Stimulated activated CD4-positive, alpha-beta T cell treated with anti-CD3 and anti-CD28 coated beads, Interleukin-12 subunit alpha, Interleukin-12 subunit beta, amount 100 ng/mL, for 4 hours (primary cell): ENCODE measurements at places on chromosomes 2 and 18.

DNA sequence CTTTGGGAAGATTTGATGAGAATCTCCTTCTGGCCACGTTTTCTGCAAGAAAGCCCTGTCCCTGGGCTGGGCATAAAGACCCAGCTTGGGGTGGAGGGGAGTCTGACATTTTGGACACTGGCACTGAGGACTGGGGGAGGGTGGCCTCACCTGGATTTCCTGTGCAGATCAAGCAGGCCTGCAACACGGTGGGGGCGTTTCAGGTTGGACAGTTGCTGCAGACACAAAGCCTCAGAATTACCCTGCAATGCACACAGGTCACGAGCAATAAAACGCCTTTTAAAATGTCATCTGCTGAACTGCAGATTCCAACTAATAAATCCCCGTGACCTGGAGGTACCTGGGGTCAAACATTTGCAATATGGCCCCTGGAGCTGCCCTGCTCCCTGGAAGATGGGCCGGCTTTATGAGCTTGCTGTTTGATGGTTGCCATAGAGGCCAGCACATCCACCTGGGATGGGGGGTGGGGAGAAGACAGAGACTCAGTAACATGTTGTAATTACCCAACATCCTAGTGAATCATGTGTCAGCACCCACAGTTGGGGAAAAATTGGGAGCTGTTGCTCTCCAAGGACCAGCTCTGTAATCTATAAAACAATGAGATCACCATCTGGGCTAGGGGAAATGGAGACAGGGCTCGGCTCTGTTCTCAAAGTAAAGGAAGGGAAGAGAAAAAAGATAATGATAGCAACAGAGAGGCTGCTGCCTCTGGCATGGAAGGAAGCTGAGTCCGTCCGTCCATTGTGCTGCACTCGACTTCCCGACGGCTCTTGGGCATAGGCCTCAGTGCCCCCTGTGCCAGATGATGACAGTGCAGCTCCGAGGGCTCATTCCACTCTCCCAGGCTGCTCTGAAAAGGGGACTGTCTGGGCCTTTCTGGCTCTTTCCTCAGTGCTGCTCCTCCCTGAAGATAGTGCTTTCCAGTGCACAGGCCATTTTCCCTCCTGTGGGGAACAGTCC, 340.3 kb downstream of the CYRIA start:
- no peak for DNase-seq

DNA sequence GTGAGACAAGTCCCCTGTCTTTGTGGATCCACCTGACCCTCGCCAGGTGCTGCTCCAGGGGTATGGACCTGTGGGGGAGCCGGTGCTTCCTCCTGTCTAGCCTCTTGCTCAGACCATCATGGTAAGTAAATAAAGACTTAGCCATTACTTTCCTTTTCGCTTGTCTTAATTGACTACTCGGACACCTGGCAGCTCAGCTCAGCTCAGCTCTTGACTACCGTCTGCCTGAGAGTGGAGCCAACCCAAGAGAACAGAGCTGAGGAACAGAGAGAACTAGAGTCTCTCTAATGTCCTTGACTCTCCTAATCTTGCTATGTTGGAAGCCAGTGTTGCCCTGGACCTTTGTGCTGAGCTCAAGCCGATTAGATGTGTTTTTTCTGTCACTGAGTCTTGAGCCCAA, 170.3 kb upstream of the CXCR4 start:
- no peak for DNase-seq

DNA sequence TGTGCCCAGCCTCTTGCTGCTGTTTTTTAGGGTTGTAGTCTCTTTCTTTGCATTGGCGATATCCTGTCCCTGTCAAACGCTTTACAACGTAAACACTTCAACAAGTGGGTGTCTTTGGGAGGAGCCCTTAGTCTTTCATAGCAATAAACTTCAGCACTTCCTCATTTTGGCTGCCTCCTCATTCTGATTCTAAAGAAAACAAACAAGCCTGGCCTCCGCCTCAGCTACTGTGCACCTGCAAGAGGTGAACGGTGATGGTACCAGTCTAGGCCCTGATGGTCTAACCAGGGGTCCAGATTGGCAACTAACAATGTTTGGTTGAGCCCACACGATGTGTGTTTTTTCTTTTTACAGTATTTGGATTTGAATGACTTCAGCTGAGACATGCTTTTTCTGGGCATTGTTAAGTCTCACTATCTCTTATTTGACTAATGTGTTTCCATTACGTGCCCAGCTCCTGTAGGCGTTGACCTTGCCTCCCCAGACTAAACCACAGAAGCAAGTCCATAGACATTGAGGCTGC, 53.2 kb upstream of the CUL3 start:
- DNase-seq: peak; percentile 18

DNA sequence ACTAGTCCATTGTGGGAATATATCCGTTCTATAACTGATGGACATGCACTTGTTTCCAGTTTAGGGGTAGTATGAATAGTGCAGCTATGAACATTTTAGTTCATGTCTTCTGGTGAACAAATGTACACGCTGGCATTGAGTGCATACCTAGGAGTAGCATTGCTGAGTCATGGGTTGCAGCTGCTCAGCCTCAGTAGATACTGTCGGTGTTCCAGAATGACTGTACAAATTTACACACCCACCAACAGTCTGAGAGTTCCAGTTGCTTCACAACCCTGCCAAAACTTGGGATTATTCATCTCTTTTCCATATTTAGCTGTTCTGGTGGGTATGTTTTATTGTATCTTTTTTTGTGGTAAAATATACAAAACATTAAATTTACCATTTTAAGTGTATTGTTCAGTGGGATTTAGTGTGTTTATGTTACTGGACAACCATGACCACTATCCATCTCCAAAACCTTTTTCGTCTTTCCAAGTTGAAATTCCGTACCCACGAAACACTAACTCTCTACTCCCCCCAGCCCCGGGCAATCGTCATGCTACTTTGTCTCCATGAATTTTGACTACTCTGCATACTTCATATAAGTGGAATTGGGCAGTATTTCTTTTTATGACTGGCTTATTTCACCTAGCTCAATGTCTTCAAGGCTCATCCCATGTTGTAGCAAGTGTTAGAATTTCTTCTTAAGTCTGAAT, 281.0 kb downstream of the PRKCE start:
- no peak for DNase-seq

- no peak for DNase-seq
These were observed 21.0 kb downstream of the MERTK start for GRCh38 chr2:111919365-111919764.

GRCh38 chr2:164877927-164878326, 36.3 kb upstream of the COBLL1 start:
- DNase-seq: no peak

- no peak for DNase-seq
These were observed 406.6 kb upstream of the MMADHC start for GRCh38 chr2:149994057-149994728.

- DNase-seq: no peak
These were observed 193.5 kb upstream of the ZEB2 start for GRCh38 chr2:144713410-144713809.

- DNase-seq: no peak
These were observed 15.4 kb upstream of the MIB1 start for GRCh38 chr18:21725201-21725600.

GRCh38 chr2:65483763-65484162, 51.4 kb upstream of the SPRED2 start:
- DNase-seq: no peak

- no peak for DNase-seq
These were observed 13.1 kb downstream of the CYRIA start for GRCh38 chr2:16652296-16653082.

DNA sequence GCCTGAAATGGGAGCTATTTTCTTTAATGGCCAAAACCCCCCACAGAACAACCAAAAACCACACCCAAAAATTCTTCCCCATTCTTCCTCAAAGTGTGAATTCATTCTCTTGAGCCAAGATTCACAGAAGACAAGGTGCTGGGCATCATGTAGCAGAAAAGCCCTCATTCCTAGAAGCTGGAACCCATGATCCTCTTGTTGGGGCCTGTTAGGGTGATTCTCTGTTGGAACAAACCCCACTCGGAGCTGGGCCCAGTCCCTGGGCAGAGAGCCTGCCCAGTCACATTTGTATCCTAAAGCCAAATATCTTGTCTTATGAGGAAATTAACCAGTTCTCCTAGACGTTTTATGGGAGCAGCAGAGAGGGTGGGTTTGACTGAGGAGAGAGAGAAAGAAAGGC, 22.8 kb upstream of the VPS4B start:
- no peak for DNase-seq

DNA sequence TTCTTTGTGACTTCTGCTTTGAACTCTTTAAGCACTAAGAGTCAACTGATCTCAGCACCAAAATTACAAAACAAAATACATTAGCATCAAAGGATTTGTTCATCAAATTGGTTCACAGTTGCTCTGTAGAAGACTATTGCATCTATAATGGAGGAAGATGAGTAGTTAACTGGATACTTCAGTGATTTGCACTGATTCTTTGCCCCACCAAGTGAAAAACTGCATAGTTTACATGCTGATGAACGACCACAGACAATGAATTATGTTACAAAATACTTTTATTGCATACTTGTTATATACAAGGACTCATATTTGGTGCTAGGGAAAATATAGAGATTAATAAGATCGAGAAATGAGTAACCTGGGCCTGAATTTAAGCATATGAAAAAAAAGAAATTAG, 107.2 kb downstream of the SCG2 start:
- no peak for DNase-seq

GRCh38 chr2:159200498-159200897, 86.0 kb downstream of the WDSUB1 start:
- no peak for DNase-seq

- DNase-seq: no peak
These were observed 443.9 kb upstream of the MYT1L start for GRCh38 chr2:2775018-2775417.

DNA sequence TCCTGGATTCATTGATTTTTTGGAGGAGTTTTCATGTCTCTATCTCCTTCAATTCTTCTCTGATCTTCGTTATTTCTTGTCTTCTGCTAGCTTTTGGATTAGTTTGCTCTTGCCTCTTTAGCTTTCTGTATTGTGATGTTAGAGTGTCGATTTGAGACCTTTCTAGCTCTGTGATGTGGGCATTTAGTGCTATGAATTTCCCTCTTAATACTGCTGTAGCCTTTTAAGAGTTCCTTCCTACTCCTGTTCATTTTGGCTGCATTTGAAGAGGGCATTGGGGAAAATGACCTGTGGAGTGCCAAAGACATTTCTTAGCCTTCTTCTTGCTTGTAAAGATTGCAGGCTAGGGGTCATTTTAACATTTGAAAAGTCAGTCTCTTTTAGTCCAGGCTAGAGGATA, 463.8 kb upstream of the GCFC2 start:
- DNase-seq: no peak

- DNase-seq: no peak
These were observed 70.5 kb upstream of the IGFBP5 start for GRCh38 chr2:216765761-216766262.

DNA sequence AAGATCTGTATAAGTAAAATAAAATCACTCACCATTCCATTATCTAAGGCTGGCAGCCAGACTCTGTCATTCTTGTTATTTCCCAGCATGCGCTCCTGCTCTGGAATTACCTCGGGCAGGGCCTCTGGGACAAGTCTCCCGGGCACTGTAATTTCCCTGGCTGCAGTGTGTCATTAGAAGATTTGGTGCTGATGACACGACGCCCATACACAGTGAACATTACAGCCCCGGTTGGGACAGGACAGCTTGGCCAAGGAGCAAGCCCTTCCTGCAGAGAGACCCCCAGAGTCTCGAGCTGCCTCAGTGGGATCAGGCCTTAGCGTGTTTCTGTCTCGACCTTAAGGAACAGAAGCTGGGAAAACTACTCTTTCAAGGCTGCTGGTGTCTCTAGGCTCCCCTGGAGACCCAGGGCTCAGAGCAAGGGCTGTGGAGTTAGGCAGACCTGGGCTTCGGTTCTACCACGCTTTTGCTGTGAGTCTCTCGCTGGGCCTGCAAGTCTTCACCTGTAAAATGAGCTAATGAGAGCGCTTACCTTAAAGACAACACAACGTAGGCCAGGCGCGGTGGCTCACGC, 39.7 kb downstream of the SMAD7 start:
- DNase-seq: no peak

- no peak for DNase-seq
These were observed 39.6 kb downstream of the ASB1 start for GRCh38 chr2:238466243-238466756.

GRCh38 chr2:127718271-127718670, 17.0 kb downstream of the SFT2D3 start:
- DNase-seq: no peak

DNA sequence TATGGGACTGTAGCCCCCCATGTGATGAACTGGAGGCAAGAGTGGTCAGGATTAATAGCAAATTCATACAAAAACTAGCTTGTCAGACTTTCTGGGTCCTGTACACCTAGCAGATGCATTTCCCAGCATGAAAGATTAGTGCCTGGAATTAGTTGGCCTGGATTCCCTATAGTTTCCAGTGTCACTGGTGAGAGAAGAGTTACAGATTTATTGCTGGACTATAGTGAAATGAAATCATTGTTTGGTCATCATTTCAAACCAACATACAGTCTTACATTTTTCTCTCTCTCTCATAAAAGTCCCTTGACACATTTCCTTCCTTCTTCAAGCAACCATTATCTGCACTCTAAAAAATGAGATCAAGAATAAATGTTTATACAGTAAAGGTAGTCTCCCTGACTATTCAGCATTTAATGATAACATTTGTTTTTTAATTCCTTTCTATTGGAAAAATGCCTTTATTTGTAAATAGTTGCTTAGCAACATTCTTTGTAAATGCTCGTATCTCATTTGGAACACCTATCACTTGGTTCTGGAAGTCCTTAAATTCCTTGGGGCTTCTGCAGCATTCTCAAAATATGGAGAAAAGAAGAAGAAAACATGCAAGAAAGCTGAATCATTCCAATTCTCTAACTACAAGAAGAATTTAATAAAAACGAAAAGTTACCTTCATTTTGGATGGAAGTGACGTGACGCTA, 144.4 kb downstream of the MREG start:
- no peak for DNase-seq

GRCh38 chr2:3634596-3635121, 23.3 kb upstream of the ALLC start:
- no peak for DNase-seq

DNA sequence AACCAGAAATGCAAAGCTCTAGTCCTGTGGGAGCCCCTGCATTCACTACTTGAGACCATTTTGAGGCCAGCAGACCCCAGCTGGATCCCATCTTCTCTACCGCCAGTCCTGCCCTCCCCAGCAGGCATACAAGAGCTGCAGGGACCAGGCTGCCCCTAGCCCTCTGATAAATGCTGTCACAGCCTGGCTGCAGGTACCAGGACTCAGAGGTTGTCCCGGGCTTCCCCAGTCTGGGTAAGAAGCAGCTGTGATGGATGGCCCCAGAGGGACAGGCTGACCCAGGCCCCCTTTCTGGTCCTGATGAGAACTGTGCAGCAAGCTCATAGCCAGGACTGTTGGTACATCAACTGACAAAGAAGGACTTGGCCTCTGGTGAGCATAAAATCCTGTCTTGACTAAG, 132.9 kb upstream of the APCDD1 start:
- DNase-seq: no peak

- no peak for DNase-seq
These were observed 68.6 kb downstream of the KCNS3 start for GRCh38 chr2:17947113-17947512.

GRCh38 chr2:150971910-150972309, 289.8 kb downstream of the RBM43 start:
- DNase-seq: no peak

- no peak for DNase-seq
These were observed 112.0 kb upstream of the PKDCC start for GRCh38 chr2:41935825-41936224.

GRCh38 chr18:79395308-79395640, 456 bp upstream of the NFATC1 start:
- no peak for DNase-seq

- DNase-seq: no peak
These were observed 234.3 kb downstream of the OSR1 start for GRCh38 chr2:19124135-19124534.
